ENCODE measurements at places on chromosomes 4 and X.

- no peak for DNase-seq
Measured at GRCh38 chr4:185404031-185404430, 7.4 kb downstream of the ANKRD37 start.

GRCh38 chr4:184821242-184821641 is 4.5 kb downstream of the ACSL1 start:
- DNase-seq: no peak

GRCh38 chr4:39429476-39430334 is 23.0 kb downstream of the KLB start:
- DNase-seq: no peak

DNA sequence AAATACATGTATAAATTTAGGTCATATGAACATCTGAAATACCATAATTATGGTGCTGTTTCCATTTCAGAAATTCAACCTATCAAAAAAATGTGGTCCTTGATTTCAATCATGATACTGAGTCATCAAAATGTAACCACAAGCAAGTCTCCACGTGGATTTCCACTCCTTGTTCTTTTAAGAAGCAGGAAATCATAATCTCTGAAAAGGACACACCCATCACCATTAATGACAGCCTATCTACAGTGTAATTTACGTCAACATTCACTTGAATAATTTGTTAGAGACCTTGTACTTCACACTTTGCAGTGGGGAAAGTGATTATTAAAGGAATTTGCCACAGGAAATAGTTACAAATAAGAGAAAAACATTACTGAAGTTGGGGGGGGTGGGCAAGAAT is 17.7 kb upstream of the SLC7A11 start:
- no peak for DNase-seq

DNA sequence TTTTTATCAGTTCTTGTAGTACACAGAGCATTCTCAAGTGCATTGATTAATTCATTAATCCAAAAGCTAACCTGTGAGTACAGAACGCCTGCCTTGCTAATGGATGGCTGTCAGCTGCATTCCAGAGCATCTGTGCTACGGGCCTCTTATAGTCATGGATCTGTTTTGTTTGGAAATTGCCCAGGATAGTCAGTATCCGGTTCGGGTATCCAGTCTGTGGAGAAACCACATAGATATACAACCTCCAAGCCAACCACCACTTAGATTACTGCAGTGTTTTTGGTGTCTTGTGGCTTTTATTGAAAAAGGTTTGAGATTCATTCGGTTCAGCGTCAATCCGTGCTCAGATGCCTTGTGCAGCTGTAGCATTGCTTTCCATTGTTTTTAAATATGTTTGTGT is 4.0 kb downstream of the LAP3 start:
- DNase-seq: no peak

- no peak for DNase-seq
Measured at GRCh38 chr4:183349673-183350072, 27.4 kb upstream of the CLDN24 start.

DNA sequence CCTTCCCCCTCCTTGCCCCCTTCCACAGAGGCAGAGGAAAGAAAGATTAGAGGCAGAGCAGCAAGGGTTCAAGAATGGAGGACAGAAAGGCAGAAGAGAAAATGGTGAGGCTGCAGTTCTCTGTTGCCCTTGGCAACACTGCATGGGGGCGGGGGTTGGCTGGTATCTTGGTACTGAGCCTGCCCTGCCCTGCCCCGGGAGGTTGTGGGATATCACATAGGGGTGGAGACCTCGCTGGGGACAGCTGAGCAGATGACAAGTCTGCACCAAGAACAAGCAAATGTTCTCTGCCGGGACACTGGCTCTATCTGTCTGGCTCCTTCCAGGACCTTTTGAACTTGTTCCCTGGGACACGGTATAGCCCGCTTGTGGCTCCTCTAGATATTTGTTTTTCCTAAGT is 39.8 kb downstream of the NHS start:
- no peak for DNase-seq

DNA sequence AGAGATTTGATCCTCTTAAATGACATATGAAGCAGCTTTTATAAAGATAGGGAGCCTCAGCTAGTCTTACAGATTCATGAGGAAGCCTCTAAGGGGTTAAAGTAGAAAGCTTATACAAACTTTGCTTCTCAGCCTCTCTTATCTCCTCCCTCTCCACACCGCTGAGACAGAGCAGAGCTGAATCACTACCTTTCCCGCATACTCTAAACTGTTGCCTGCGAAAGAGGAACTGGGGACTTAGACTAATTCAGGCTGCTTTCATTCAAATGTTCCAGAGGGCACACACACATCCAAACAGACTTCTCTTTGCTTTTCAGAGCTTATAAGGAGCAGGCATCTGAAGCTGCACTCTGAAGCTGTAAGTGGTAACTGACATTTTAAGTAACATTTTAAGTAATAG is at the start of gene SERTM2:
Gene SERTM2 (plus strand): TSS at position 169 of the 400 bp plus-strand sequence. CDS start 7,213 bp downstream, outside the sequence.
- DNase-seq: no peak

GRCh38 chr4:8774071-8774470 is 97.6 kb downstream of the HMX1 start:
- no peak for DNase-seq

GRCh38 chrX:113959912-113960626 is 623.8 kb upstream of the HTR2C start:
- no peak for DNase-seq

- peak; percentile 36 for DNase-seq
Measured at GRCh38 chr4:142840516-142841123, 5.5 kb downstream of the INPP4B start.

DNA sequence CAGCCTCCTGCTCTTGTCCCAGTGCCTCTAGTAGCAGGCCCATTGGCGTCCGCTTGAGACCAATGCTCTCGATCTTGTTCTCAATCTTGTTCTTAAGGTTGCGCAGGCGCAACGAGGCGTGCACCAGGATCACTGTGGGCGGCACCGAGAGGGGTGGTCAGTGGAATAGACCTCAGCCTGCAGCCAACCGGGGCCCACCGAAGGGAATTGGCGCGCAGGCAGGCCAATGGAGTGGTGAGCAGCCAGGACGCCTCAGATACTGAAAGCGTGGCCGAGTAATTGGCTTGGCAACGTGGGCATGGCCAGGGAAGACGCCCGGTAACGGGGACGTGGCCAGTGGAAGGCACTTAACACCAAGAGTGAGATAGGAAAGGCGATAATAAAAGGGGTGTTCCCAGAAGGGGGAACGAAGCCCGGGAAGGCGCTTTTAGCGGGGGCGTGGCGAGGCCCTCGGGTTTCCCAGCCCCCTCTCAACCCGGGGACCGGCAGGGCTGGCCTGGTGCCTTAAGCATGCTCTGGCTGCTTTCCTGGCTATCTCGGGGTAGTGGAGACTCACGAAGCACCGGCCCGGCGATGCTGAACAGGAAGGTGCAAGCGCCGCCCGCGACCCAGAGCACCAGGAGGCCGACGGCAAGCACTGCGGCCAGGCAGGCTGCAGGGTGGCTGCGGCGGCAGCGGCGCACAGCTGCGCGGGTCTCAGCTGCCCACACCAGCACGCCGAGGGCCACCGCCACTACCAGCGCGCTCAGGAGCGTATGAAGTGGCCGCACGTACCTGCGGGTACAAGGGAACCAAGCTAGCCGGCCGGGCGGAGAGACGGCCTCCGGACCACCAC is 1.7 kb downstream of the PRAF2 start:
- DNase-seq: no peak

- DNase-seq: no peak
Measured at GRCh38 chr4:89411539-89412309, 104.1 kb upstream of the GPRIN3 start.

- peak; percentile 63 for DNase-seq
Measured at GRCh38 chr4:107037199-107037584, 1.1 kb upstream of the DKK2 start.

DNA sequence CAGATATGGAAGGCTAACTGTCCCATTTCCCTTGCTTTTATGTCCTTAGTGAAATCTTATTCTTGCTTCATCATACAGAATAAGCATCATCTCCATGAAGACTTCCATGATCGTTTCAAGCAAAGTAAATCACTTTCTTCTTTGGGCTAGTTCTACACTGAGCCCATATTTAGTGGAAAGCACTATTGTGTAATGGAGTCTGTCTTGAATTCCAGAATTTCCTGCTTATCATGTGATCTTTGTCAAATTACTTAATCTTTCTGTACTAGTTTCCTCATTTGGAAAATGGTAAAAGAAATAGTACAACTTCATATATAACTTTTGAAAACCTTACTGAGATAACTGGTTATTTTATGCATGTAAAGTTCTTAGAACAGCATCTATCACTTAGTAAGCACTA is 7.6 kb downstream of the ANAPC10 start:
- no peak for DNase-seq

DNA sequence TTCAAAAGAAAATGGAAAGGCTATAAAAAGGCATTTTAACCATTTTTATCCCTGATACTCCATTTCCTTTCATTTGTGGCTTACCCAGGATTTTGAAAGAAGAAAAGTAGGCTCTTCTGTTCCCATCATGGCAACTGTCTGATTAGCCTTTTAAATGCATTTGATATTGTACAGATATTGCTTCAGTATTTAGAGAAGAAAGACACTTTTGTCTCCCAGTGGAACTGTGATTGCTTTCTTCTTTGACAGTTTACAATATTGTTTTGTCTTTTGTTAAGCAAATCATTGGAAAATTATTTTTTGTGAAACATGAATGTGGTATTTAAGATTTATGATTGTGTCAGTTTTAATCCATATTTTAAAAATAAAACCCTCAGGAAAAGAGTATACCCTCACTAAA is 297.4 kb upstream of the TACR3 start:
- no peak for DNase-seq

DNA sequence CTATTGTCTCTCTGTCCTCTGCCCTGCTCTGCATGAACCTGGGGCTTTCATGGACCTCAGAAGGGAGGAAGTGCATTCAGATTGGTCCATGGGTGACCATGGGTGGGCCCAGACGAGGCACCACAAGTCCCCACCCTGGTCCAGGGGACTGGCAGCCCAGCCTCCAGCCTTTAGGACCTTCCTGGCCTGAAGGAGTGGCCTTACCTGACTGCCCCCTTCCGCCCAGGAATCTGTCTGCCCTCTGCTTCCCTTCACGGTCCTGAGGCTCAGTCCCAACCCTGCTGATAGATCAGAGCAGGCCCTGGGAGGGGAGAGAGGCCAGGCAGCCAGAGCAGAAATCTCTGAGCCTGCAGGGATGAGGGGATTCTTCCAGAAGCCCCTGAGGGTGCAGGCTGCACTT is 455.4 kb downstream of the PCDH18 start:
- DNase-seq: no peak

- DNase-seq: no peak
Measured at GRCh38 chrX:15142084-15142715, 127.7 kb downstream of the ASB9 start.

DNA sequence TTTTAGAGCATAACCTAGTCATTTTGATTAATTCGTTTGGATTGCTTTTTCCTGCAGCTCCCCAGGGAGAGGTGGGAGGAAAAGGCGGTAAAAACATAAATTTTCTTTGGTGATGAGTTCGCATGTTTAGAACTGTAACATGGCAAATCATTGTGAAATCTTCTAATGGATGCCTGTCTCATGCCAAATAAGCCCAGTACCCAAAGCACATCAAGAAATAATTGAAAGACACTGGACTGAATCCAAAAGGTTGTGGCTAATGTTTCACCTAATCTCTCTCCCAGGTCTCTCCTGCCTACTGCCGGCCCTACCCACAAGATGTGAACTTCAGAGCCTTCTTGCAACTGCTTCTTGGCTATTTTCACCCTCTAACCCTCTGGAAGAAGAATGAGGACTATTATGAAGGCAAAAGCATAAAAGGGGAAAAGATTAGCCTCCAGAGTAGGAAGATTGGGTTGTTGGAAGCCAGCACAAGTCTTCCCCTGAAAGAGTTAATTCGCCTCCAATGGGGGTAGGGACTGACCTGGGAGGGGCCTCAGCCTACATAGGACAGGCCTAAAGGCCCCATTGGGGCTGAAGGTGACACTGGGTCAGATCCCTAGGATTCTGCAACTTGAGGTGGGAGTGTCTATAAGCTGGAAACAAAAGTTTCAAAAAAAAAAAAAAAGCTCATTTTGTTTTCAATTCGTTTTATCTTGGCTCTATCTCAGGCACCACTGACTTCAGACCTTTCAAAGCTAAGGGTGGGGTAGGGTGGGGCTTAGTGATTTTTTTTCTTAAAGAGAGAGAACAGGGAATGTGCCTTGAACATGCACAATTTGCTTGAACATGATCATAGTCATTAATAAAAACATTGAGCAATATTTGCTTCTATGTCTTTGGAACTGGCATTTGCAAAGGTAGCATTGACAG is 278.6 kb upstream of the KLF3 start:
- no peak for DNase-seq

- no peak for DNase-seq
Measured at GRCh38 chr4:142416121-142416520, 430.0 kb downstream of the INPP4B start.

- DNase-seq: no peak
Measured at GRCh38 chrX:107629540-107629909, 1.2 kb downstream of the PRPS1 start.

- no peak for DNase-seq
Measured at GRCh38 chrX:7068939-7069367, 78.6 kb upstream of the STS start.

- DNase-seq: peak; percentile 0
Measured at GRCh38 chrX:67543818-67544217, at the start of gene AR. AR (plus strand) TSS chrX:67544021; CDS start chrX:67545147, 1,126 bp downstream.

GRCh38 chr4:158817562-158818296 is 48.9 kb downstream of the FNIP2 start:
- no peak for DNase-seq

DNA sequence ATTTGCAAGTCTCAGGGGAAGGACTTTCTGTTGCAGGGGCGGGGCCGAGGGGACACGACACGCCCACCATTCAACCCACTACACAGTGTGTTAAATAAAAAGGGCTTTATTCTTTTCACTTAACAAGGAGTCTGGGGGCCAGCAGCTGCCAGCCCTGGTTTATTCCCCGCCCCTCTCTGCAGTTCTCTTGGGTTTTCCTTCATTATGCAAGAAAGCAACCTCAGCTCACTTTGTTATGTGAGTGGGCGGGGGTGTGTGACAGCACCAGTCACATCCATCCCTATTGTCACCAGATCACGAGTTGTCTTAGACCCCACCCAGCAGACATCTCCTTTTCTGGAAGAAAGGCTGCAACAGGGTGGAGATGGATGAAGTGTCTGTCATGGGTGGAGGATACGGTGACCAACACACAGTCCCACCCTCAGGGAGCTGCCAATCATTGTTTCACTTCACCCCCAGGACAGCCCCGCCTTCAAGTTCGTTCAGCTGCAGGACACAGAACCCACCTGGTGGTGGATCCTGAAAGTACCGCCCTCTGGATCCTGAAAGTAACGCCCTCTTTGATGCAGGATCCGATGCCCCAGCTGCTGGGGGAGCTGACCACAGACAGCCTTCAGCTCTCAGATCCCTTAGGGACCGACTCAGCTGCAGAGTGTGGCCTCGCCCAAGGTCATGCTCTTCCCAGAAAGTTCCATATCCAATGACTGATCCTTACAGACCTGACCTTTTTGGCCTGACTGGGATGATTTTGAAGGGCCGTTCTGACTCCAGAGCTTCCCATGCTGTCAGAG is 79.6 kb downstream of the SMIM20 start:
- DNase-seq: peak; percentile 59

- DNase-seq: no peak
Measured at GRCh38 chr4:174214101-174214878, 69.2 kb downstream of the FBXO8 start.

GRCh38 chr4:52628543-52628942 is 30.6 kb downstream of the USP46 start:
- DNase-seq: no peak

GRCh38 chr4:42104521-42104920 is 47.9 kb downstream of the BEND4 start:
- no peak for DNase-seq

- no peak for DNase-seq
Measured at GRCh38 chr4:137905930-137906329, 336.2 kb downstream of the SLC7A11 start.

- DNase-seq: no peak
Measured at GRCh38 chr4:47598896-47599295, 113.8 kb downstream of the ATP10D start.
